NCI-H1092 (cell line): ENCODE measurements at places on chromosomes 16 and 17.
A peak's percentile ranks its signal among the peaks of the same experiment; 100 is the strongest.

- no peak for DNase-seq
Observed at GRCh38 chr16:50719401-50720337, 22.2 kb upstream of the CYLD start.

DNA sequence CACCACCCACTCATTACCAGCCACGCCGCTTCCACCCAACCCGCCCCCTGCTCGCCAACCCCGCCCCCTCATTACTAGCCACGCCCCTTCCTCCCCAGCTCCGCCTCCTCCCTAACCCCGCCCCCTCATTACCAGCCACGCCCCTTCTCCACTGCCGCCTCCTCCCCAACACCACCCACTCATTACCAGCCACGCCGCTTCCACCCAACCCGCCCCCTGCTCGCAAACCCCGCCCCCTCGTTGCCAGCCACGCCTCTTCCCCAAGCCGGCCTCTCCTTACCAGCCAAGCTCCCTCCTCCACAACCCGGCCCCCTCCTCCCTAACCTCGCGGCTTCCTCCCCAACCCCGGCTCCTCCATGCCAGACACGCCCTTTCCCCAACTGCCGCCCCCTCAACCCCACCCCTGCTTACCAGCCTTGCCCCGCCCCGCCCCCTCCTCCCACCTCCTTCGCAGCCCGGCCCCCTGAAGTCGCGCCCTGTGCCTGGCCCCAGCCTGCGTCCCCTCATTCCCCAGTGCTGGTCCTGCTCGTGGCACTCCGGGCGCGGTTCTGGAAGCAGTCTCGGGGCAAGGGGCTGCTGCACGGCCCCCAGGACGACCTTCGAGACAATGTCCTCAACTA is 7.3 kb downstream of the SLC22A31 start:
- DNase-seq: no peak

GRCh38 chr17:81825841-81826466 is 7.1 kb downstream of the MCRIP1 start:
- no peak for DNase-seq

- DNase-seq: no peak
Observed at GRCh38 chr17:74749279-74750038, 1.0 kb downstream of the NHERF1 start.

DNA sequence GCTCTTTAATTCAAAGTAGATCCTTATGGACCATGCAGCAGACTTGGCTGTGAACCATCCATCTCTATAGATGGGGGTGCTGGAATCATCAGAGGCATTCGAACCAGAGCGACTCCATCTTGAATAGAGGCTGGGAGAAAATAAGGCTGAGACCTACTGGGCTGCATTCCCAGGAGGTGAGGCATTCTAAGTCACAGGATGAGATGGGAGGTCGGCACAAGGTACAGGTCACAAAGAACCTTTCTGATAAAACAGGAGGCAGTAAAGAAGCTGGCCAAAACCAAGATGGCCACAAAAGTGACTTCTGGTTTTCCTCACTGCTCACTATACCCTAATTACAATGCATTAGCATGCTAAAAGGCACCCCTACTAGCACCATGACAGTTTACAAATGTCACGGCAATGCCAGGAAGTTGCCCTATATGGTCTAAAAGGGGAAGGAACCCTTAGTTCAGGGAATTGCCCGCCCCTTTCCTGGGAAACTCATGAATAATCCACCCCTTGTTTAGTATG is 89.2 kb upstream of the BRD7 start:
- no peak for DNase-seq

GRCh38 chr17:17022456-17022855 is 19.8 kb upstream of the MPRIP start:
- DNase-seq: no peak

GRCh38 chr16:48892893-48893292 is 282.9 kb upstream of the N4BP1 start:
- DNase-seq: no peak

- peak; percentile 45 for DNase-seq
Observed at GRCh38 chr16:1105888-1106620, 10.0 kb upstream of the C1QTNF8 start.

- no peak for DNase-seq
Observed at GRCh38 chr16:55284718-55285099, 39.3 kb upstream of the IRX6 start.
